ENCODE measurements at places on chromosomes 1 and 21. TPM values are rescaled to one million over a fixed set of nuclear protein-coding genes. Genes with fewer than 3 reads are reported as not detected.

Gene C1QA
- total RNA-seq, result 132 TPM

Gene SPATA46
- total RNA-seq, result not detected

Gene CNKSR1
- 1.4 TPM for total RNA-seq

Gene LRRC47
- 51.6 TPM for total RNA-seq

Gene CLIC6
- 1.9 TPM for total RNA-seq

Gene TNNT2
- not detected for total RNA-seq

Gene CRNN
- not detected for total RNA-seq

Gene GPR157
- 8.4 TPM for total RNA-seq

Gene CSMD2
- total RNA-seq, result 0.75 TPM

Gene ABCA4
- 0.57 TPM for total RNA-seq

Gene EDARADD
- not detected for total RNA-seq

Gene RPE65
- not detected for total RNA-seq

Gene COL9A2
- 2.2 TPM for total RNA-seq

Gene DTL
- 0.17 TPM for total RNA-seq

Gene USP1
- 29.8 TPM for total RNA-seq

Gene ANXA9
- total RNA-seq, result 0.33 TPM

Gene SLC45A1
- 11.3 TPM for total RNA-seq

Gene HSPA6
- total RNA-seq, result 1.8 TPM

Gene FBLIM1
- 49.0 TPM for total RNA-seq

Gene RNF186
- total RNA-seq, result not detected

Gene DYNLT4
- total RNA-seq, result not detected

Gene SMCP
- total RNA-seq, result not detected

Gene PRR9
- total RNA-seq, result not detected

Gene GLIS1
- total RNA-seq, result not detected

Gene ASH1L
- total RNA-seq, result 75.6 TPM

Gene CAPZB
- total RNA-seq, result 196 TPM

Gene TMOD4
- 1.5 TPM for total RNA-seq

Gene OLIG2
- total RNA-seq, result not detected

Gene CHI3L1
- 1.7 TPM for total RNA-seq

All from esophagus muscularis mucosa (tissue), 4 donors.